ENCODE measurements at places on chromosomes 5 and 9.

- DNase-seq, result no peak
Measured at GRCh38 chr5:31770998-31771397, 132.1 kb downstream of the PDZD2 start.

GRCh38 chr5:125301711-125302110, 555.3 kb upstream of the ZNF608 start:
- DNase-seq, result no peak

DNA sequence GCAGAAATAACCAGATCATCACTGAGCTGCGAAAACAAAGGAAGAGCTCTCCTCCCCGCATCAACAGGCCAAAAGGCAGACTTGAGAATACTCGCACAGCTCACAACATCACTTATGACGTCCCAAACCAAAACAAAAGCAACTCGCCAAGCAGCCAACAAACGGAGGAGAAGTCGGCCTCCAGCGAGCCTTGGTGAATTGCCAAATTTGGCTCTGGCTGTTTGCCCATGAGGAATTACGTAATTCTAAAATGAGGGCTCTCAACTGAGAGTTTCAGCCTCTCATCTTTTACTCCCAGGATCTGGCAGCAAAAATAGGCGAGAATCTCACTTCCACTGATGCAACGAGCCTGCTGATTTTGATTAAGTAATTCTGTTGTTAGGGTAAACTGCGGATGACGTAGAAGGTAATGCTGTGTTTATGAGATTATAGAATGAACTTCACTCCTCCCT, 51.7 kb upstream of the SEMA6A start:
- no peak for DNase-seq

- no peak for DNase-seq
Measured at GRCh38 chr5:170691657-170692056, 91.9 kb upstream of the GABRP start.

DNA sequence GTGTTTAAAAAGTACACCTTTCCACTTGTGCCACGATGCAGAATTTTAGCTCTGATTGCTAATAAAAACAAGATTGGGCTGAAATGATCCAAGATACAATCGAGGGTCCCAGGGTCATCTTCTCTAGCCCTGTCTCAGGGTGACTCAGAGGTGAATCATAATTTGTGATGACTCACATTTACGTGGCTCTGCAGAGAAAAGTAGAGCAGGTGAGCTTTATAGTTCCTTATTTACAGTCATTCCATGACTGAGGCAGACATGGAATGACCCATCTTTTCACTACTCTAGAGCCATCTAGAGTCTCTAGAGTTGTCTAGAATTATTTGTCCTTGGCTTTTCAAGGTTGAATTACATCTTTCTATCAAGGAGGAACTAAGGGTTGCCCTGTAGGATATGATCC, 155.2 kb downstream of the GAS1 start:
- DNase-seq, result no peak

GRCh38 chr5:25119650-25120049, 474.9 kb upstream of the CDH10 start:
- DNase-seq, result no peak

DNA sequence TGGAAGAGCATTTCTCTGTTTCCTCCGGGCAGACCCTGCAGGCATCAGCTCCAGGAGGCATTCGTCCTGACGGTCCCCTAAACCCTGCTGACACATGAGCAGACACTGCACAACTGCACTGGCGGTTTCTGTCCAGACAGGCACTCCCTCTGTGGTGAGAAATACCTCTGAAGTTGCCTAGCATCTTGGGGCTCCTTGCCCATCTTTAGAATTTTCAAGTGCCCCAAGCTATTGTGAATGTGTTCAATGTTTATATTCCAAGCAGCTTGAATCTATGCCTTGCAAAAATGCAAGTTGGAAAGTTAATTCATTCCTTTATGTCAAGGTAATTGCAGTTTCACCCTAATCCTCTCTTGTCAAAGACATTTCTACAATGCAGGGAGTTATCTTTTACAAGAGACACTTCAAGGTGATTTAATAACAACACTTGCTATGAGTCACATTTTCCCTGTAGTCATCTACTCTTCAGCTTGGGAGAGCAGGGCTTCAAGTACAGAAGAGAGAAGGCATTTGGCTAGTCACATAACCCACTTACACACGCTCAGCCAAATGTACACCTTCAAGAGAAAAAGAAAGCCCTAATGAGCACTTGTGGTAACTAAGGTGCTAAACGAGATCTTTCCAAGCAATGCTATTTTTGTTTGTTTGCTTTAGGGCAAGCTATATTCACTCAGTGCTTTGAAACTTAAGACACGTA, 302.5 kb downstream of the MLLT3 start:
- DNase-seq, result no peak

GRCh38 chr5:173451031-173451430, 122.8 kb upstream of the STC2 start:
- no peak for DNase-seq

GRCh38 chr5:172939611-172940267, 19.5 kb upstream of the RPL26L1 start:
- DNase-seq, result no peak

DNA sequence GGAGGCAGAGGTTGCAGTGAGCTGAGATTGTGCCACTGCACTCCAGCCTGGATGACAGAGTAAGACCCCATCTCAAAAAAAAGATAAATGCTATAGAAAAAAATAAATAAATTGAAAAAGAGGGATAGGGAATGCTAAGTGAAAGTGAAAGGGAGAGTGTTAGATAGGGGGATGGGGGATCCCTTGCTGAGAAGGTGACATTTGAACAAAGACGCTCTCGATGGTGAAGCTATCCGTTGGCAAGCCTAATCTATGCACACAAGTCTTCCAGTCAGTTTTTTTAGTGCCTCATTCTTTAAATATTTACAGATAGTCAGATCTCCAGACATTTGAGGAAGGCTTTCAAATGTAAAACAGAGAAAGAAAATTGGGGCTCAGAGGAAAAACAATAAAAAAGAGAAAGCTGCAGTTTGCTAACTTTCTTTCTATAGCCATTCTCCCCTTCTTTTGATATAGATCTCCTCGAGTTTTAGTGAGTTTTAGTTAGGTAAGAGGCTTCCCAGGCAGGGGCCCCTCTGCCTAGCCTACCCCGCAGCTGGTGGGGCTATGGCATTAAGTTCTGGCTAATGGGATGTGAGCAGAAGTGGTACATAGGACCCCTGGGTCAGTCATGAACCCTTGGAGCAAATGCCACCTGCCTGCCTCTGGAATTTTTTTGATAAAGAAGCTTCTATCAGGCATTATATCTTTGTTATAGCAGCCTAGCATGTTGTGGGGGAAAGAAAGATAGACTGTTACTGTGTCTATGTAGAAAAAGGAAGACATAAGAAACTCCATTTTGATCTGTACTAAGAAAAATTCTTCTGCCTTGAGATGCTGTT, 12.0 kb downstream of the GLRX start:
- no peak for DNase-seq

DNA sequence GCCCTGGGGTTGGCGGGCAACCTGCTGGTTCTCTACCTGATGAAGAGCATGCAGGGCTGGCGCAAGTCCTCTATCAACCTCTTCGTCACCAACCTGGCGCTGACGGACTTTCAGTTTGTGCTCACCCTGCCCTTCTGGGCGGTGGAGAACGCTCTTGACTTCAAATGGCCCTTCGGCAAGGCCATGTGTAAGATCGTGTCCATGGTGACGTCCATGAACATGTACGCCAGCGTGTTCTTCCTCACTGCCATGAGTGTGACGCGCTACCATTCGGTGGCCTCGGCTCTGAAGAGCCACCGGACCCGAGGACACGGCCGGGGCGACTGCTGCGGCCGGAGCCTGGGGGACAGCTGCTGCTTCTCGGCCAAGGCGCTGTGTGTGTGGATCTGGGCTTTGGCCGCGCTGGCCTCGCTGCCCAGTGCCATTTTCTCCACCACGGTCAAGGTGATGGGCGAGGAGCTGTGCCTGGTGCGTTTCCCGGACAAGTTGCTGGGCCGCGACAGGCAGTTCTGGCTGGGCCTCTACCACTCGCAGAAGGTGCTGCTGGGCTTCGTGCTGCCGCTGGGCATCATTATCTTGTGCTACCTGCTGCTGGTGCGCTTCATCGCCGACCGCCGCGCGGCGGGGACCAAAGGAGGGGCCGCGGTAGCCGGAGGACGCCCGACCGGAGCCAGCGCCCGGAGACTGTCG, 976 bp downstream of the RXFP3 start:
- no peak for DNase-seq

DNA sequence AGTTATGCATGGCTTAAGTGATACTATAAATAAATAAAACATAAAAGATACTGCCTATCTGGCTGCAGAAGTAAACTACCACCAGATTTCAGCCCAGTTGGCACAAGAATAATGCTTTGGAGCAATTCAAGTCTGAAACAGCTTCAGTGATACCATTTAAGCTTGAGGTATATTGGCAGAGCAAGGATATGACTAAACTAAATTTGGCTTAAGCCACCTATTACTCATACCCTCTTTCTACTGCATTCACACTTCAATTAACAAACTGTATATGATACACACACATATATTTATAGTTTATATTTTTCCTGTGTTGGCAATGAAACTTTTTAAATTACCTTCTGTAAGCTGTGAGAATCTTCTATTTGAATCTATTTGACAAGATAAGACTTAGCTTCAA, 431.9 kb downstream of the ANXA1 start:
- no peak for DNase-seq

GRCh38 chr5:172904643-172905345, 54.4 kb upstream of the RPL26L1 start:
- no peak for DNase-seq

DNA sequence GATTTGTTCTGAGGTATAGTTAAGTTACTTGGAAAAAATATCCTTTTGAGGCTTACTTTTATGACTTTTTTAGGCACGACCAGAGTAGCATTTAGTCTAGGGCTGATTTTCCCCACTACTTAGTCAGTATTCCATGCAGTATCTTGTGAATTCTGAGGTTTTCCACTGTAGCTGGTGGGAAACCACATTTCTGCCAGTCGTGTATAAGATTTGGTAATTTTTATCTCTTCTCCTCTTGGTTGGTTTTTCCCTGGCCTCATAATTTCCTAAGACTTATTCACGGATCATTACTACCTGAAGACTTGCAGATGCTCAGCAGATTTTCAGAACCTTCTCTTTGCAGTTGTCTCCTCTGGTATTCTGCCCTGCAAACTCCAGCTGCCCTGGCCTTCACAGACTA, 23.5 kb downstream of the MTREX start:
- no peak for DNase-seq

GRCh38 chr9:70020991-70021571, 22.6 kb upstream of the MAMDC2 start:
- DNase-seq, result no peak

DNA sequence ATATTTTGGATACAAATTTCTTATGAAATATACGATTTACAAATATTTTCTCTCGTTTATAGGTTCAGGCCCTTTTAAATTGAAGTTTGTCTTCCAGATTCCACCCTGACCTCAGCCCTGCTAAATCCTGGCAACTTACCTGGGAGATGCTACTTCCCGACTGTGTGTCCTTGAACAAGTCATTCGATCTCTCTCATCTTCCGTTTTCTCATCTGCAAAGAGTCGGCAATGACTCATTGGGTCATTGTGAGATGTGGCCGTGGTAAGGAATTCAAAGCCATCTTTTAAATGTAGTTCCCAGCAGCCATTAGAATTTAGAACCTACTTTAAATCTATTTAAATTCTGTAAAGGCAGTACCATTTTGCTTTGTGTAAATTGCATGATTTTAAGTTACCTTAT, 72.5 kb downstream of the LHX2 start:
- no peak for DNase-seq

DNA sequence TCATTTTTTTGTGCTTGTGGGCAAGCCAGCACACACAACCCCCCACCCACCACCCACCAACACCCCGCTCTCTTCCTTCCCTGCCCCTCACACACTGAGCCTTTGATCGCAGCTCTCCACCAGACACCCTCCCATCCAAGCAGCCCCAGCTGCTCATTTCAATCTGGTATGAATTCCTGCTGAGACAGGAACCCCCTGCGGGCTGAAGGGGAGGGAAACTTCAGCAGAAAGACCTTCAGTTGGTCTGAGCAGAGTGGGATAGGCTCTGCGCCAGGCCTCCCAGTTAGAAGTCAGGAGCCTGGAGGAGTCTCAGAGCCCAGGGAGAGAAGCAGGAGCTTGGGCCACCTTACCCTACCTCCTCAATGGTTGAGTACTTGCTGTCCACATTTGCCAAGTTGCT, 7.2 kb downstream of the PCDHGC5 start:
- no peak for DNase-seq

DNA sequence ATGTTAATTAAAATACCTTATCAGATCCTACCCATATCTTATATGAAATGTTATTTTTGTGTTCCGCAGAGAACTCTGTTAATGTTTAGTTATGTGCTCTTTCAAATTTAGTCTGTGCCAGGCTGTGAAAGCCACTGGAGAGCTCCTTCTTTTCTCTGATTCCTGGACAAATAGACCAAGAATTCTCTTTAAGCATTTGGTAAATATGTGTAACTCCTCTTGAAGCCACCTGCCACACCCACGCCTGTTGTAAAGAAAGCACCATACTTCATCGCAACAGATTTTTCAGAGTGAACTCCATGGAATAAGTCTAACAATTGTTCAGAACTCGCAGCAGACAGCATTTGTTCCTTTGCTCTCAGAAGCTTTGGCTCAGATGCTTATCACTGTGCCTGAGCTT, 301.1 kb downstream of the FAM170A start:
- no peak for DNase-seq

GRCh38 chr9:130451509-130452388, 7.0 kb downstream of the ASS1 start:
- DNase-seq, result peak; percentile 58

- no peak for DNase-seq
Measured at GRCh38 chr5:151092762-151093161, 11.9 kb upstream of the TNIP1 start.

DNA sequence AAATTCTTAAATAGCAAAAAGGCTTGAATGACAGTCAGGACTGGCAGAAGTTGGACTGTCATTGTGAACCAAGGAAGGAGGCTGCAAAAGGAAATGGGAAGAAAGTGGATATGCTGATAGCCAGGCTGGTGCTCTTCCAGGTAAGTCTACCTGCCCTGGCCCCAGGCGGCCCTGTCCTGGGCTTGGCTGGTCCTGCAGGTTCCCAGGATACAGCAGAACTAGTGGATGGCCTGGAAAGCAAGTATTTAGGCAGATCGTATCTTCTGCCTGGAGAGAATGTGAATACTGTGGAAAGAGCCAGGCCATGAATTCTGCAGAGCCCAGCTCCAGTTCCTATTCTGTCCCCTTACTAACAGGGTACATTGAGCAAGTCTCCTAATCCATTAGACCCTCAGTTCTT, 149.3 kb downstream of the SEC61B start:
- no peak for DNase-seq

- DNase-seq, result no peak
Measured at GRCh38 chr5:54533541-54534190, 16.1 kb downstream of the SNX18 start.

DNA sequence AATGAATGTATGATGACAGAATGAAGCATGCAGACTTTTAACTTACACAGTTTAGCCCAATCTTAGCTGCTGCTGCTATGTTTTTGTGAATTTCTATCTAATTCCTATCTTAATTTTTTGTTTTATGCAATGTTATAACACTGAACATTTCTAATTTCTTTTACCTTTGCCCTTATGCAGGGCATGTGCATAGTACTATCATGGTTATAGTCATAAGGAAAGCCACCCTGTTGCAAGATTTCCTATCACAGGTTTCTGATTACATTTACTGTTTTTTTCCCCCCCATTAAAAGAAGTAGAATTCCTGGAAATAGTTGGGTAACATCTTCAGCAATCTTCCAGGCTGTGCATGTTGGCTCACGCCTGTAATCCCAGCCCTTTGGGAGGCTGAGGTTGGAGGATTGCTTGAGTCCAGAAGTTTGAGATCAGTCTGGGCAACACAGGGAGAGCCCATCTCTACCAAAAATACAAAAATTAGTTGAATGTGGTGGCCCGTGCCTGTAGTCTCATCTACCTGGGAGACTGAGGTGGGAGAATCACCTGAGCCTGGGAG, 164.4 kb downstream of the KDM4C start:
- DNase-seq, result no peak
